Keratinocyte (primary cell): ENCODE measurements at places on chromosomes 12 and 14. TPM values are rescaled to one million over a fixed set of nuclear protein-coding genes. Genes with fewer than 3 reads are reported as not detected.

Gene IRAK3
- 0.06 to 0.17 TPM (median 0.07 TPM) in 3 replicates for polyA plus RNA-seq

Gene MBD6
- polyA plus RNA-seq = 1.8 to 5.4 TPM (median 2.2 TPM) in 3 replicates

Gene CIT
- 1.4 to 6.6 TPM (median 6.2 TPM) in 3 replicates for polyA plus RNA-seq

Gene BICDL1
- polyA plus RNA-seq = 5.2 to 8.0 TPM (median 6.4 TPM) in 3 replicates

Gene MYO1H
- polyA plus RNA-seq = 0.03 TPM in 1 of 3 replicates, not detected in the others

Gene C12orf56
- polyA plus RNA-seq = 0.03 to 0.18 TPM (median 0.14 TPM) in 3 replicates

DNA sequence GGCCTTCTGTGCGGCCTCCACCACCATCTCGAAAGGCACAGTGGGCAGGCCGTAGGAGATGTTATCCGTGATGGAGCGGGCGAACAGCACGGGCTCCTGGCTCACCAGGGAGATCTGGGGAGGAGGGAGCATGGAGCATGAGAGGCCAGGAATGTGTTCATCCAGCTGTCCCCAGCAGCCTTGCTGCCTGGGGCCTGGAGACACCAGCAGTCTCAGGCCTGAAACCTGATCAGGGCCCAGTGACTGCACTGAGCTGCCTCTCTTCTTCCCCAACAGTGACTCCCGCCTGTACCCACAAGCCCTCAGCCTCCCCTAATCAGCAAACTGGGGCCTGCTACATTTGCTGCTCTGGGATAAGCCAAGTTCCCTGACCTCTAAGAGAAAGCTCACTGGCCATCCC is 30.9 kb downstream of the ABCB9 start:
- H3K4me3 ChIP-seq = no peak overlapping the region
- H3K36me3 ChIP-seq = peaks cover 1% of the 10 kb centered on the region
- no peaks in the 10 kb centered on the region for H3K4me1 ChIP-seq
- no peaks in the 10 kb centered on the region for H3K27me3 ChIP-seq
- DNase-seq = no peak
